ENCODE measurements at places on chromosomes 7 and 10.

- DNase-seq: no peak
These were observed 16.2 kb upstream of the TNRC18 start for GRCh38 chr7:5439572-5440496.

GRCh38 chr10:97278491-97278989 is 13.9 kb downstream of the ARHGAP19 start:
- peak; percentile 7 for DNase-seq

DNA sequence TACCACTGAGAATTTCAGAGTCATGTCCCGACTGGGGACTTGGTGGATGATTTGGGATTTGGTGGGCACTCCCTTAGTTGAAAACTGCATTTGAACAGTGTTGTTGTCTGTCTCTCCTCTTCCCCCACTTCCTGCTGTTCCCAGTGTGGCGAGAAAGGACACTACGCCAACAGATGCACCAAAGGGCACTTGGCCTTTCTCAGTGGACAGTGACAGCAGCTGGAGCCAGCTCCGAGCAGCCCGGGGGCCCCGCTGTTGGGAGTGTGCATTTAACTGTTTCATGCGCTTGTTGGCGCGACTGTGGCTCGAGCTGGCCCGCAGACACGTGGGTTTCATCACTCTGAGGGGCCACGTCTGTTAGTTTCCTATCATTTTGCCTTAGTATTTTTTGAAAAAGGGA is 9.7 kb downstream of the ATP5MF start:
- DNase-seq: no peak

- no peak for DNase-seq
These were observed 285.5 kb upstream of the ZWINT start for GRCh38 chr10:56646329-56647111.

DNA sequence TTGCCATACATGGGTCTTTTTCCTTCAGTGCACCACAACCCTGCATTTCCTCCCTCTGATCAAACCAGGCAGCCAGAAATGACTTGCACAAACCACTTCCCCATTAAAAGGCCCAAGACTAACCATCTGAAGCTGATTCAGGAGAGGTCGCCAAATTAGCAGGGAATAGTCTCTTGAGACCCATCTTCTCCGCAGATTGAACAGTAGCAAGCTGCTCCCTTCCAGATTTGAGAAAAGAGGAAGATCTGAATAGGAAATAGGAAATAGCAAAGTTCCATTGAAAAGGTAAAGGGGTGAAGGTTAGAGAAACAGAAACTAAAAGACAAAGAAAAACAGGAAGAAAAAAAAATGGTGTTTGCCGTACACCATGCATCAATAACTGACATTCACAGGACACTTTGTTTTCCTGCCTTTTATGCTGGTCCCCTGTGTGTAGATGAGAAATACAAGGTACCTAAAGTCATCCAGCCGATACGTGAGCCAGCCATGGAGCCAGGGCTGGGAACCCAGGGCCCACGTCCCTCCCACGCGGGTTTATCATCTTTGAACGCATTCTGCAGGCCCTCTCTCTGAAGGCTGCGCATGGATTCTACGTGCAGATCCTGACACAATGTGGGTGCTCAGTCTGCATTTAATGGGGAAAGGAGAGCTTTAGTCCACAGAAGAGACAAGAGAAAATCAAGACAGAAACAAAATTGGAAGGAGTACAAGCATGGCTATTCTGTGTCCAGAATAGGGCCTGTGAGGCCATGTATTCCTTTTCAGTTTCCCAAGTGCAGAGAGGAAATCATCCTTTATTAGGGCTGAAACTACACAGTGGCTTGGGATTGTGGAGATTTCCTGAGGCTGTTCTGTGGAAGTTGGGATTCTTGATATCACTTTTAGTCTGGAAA is 268.4 kb upstream of the NPVF start:
- no peak for DNase-seq

DNA sequence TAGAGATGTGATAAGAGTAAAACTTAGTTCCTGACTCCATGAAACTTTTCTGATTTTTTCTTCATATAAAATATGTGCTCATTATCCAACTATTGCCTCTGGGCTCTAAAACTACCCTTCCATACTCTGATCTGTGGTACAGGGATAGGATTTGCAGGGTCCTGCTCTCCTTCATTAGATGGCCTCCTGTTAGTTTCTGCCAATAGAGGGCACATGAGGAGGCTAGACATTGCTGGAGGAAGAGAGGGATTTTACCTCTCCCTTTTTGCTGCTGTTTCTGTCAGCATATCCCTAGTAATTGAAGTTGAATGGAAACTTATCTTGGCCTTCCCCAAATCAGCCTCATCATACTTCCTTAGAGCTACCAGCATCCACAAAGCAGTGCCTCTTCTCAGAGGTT is 269.4 kb downstream of the NXPH1 start:
- DNase-seq: no peak

GRCh38 chr7:106001196-106001595 is 38.1 kb downstream of the CDHR3 start:
- DNase-seq: no peak

GRCh38 chr7:29078311-29079260 is 67.8 kb downstream of the CPVL start:
- DNase-seq: no peak

GRCh38 chr10:48249763-48250351 is 24.6 kb downstream of the FRMPD2 start:
- DNase-seq: no peak

Measured in NCI-H1417 treated with DMSO at 0.1 percent for 48 hours (cell line).